ENCODE measurements at places on chromosomes 12 and 14. TPM values are rescaled to one million over a fixed set of nuclear protein-coding genes. Genes with fewer than 3 reads are reported as not detected.

The CD163 gene
- 1.1 TPM for total RNA-seq

The ADCY4 gene
- 7.8 TPM for total RNA-seq

The TMTC1 gene
- not detected for total RNA-seq

The SLC2A14 gene
- total RNA-seq = 4.0 TPM

The KRT79 gene
- total RNA-seq = not detected

The FRS2 gene
- total RNA-seq = 29.5 TPM

The CDC42BPB gene
- total RNA-seq = 59.2 TPM

The WSCD2 gene
- total RNA-seq = 5.9 TPM

The LALBA gene
- total RNA-seq = not detected

The JDP2 gene
- 17.9 TPM for total RNA-seq

The ANP32D gene
- total RNA-seq = not detected

- no peak for DNase-seq
These were observed 110.0 kb downstream of the EFCAB11 start for GRCh38 chr14:89844508-89844907.

DNA sequence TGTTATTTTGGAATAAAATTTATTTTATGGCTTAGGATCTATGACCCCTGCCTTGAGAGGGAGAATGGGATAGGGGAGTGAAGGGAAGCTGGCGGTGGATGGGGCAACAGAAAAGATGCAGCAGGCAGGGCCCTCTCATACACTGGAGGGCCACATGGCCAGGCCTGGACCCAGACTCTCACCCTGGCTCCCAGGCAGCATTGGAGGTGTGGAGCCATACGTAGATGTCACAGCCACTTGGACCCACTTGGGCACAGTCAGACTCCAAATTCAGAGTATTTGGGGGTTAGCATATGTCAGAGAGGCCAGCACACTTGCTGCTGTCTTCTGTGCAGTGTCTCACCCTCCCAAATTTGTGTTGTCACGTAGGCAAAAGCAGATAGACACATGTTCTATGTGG lies 6.5 kb downstream of the NAB2 start:
- DNase-seq = no peak

DNA sequence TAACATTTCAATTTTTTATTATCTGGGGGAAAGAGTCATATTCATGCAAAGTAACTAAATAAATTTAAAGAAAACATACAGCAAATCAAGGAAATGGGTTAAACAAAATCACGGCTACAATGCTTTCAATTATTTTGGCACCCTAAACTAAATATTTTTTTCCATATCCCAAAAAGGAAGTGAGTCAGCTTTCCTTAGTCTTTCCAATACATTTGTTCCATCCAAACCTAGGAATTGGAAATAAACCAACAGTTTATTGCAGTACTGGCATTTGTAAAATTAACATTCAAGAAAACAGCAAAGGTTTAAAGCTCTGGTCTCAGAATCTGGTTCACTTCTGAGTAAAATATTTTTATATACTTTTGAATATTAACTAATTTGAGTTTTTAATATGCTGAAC lies 89.2 kb downstream of the BCL2L14 start:
- no peak for DNase-seq

DNA sequence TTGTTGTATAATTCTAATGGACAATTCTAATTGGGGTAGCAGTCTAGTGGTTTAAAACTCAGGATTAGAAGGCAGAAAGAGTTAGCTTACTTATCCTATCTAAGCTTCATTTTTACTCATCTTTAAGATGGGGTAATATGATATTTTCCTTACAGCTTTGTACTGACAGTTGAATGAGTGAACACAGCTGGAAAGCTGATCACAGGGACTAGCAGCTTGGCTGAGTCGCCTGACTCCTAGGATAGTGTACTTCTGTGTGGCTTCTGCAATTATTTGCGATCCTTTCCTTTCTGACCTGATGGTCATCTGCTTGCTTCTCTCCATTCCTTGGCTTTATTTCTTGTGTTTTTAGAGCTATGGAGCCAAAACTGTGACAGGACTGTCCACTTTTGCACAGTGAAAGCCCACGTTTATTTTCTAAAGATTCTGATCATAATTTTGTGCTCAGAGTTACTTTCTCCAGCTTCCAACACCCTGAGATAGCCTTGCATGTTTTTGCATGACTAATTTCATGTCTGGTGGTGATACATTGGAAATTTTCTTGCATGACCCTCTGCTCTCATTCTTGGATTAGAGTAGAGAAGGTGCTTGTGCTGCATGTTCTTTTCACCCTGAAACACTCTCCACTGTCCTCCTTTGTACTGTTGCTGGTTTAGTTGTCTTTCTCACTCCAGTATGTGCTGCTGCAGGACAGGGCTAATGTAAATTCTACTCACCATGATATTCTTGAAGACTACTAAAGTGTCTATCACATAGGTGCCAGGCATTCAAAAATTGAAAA lies 377.0 kb upstream of the ATP2B1 start:
- DNase-seq = no peak

GRCh38 chr12:133256321-133256720 lies 20.6 kb upstream of the ANHX start:
- DNase-seq = no peak

DNA sequence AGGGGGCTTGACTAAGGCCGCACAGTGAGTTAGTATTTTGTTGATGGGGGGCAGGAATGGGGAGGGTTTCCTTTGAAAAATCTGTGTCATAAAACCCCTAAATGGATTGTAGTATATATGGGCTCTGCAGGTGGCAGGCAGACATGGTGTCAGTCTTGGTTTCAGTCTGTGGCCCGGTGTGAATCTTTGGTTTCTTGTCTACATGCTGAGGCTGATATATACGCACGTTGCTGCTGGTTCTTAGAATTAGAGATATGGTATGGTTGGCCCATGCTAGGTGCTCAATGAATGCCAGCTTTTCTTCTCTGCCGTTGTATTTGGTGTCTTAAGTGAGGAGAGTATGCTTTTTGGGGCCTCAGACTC lies 73.1 kb downstream of the TSPAN9 start:
- no peak for DNase-seq

DNA sequence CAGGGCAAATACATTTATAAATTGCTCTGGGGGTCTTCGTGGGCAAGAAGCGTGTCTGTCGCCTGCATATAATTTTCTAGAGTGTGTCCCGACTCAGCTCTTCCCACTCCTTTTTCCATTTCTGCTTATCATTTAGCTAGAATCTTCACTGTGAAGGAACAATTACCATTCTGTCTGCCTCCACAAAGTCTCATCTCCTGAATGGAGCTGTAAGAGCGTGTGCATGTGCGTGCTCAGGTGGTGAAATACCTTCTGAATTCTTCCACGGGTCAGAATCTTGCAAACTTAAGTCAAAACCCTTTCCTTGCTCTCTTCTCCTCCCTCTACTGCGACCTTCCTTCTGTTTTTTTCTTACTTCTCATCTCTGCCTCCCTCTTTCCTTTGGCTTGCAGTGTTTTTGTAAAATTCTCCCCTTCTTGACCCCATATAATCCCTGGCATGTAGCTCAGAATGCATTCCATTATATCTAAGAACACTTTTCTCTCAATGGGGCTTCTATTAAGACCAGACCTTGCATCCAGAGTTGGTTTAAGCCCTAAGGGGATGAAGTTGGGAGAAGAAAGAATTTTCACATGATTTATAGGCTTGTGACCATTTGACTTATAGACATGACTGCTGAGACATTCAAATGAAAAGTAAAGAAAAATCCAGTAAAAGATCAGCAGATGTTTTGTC lies 25.0 kb upstream of the GSG1 start:
- no peak for DNase-seq

- DNase-seq = no peak
These were observed 12.7 kb downstream of the FLRT2 start for GRCh38 chr14:85542623-85543022.

- DNase-seq = no peak
These were observed 226.4 kb upstream of the CAND1 start for GRCh38 chr12:67042697-67043131.

- DNase-seq = no peak
These were observed 12.8 kb downstream of the VCPKMT start for GRCh38 chr14:50103558-50103957.

- DNase-seq = no peak
These were observed 111.2 kb downstream of the MYRFL start for GRCh38 chr12:69936214-69936731.

DNA sequence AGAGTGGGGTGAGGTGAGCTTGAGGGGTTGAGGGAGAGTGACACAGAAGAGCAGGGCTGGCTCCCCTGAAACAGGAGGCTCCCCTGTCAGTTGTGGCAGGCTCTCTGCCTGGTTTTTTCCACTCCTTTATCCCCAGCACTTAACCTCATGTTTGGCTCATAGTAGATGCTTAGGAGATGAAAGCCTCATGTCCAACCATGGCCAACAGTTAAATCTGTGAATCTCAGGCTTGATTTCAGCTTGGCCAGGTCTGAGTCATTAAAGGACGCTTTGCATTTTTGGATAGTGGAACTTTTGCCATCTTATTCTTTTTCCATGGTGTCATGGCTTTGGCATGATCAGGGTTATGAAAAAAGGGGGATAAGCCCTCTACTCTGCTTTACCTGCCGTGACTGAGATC lies 117.2 kb downstream of the CACNA1C start:
- no peak for DNase-seq

DNA sequence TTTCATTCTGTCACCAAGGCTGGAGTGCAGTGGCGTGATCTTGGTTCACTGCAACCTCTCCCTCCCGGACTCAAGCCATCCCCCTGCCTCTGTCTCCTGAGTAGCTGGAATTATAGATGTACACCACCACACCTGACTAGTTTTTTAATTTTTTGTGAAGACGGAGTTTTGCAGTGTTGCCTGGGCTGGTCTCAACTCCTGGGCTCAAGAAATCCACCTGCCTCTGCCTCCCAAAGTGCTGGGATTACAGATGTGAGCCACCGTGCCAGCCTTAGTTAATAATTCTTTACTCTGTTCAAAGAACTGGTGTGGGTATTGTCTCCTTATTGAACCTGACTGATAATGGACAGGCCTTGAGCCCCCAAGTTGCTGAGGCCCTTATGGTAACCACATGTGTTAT lies 10.4 kb upstream of the KRT7 start:
- DNase-seq = no peak

GRCh38 chr12:93912086-93912733 lies 235.0 kb downstream of the CRADD start:
- no peak for DNase-seq

DNA sequence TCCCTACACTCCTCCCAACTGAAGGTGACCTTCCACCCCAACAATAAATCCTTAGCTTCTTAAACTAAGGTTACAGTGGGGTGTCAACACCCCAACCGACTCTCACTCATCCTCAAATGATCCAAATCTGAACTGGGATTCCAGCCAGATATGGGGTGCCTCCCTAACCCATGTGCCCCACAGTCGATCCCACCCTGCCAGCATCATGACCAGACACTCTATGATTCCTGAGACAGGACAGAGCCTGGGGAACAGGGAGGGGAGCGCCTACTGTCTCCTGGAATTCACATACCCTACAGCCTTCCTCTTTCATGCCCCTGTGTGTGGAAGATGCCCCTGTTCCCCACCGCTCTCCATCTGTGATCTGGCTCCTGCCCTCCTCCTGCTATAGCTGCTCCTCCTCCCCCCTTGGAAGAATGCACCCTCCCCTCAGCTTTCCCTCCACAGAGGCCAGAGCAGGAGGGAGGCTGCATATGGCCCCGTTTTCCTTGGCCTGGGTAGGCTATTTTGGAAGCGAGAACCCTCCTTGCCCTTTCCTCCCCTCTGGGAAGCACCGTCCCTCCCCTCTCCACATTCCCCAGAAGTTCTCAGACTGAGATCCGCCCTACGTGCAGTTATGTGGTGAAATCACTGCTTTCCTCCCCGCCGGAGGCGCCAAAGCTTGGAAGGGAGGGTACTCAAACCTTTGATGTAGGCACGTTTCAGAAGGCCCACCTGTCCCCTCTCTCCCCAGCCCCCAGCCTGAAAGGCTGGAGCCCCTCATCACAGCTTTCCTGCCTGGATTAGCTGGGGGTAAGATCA lies 48.0 kb downstream of the SMUG1 start:
- no peak for DNase-seq

DNA sequence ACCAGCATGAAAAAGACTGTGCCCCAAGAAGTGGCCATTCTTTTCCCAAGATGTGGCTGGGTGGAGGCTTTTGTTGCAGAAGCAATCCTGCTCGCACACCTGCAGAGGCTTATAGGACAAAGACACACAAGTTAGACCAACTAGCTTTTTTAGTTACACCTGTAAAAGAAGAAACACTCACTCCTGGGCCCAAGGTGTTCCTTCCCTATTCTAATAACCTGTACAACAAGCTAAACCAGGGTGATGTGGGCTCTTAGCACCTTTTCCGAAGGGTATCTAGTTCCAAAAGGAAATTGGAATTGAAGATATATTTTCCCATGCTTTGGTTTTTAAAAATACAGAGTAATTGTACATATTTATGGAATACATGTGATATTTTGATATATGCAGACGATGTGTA lies 31.0 kb downstream of the ENTPD5 start:
- DNase-seq = no peak

GRCh38 chr12:69254862-69255261 lies 15.5 kb downstream of the CPSF6 start:
- no peak for DNase-seq

DNA sequence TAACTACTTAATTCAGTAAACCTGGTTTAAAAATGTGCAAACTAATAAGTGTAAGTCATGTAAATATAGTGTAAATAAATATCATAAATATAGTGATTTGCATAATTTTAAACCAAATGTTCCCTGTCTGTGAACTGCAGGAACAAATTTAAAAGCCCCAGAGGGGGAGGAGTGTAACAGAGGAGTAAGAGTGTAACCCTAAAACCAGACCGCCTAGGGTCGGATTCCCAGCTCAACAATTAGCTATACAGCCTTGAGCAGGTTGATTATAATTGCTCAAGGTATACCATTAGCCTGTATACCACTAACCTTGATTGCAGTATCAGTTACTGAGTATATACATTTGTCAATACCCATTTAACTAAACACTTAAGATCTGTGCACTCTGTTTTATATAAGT lies 218.4 kb downstream of the ADAMTS20 start:
- DNase-seq = no peak

All from B cell (primary cell).